ENCODE measurements at places on chromosomes 4 and X.

DNA sequence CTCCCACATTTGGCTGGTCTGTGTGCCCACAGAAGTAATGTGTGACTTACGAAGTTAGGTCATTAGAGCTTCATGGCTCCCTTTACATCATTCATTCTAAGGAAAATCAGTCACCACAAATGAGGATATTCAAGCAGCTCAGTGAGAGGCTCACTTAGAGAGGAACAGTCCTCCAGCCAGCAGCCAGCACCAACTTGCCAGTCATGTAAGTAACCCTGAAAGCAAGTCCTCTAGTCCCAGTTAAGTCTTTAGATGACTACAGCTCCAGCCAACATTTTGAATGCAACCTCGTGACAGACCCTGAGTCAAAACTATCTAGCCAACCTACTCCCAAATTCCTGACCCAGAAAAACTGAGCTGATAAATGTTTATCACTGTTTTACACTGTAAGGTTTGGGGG lies 71.3 kb downstream of the LRBA start:
- DNase-seq = no peak

DNA sequence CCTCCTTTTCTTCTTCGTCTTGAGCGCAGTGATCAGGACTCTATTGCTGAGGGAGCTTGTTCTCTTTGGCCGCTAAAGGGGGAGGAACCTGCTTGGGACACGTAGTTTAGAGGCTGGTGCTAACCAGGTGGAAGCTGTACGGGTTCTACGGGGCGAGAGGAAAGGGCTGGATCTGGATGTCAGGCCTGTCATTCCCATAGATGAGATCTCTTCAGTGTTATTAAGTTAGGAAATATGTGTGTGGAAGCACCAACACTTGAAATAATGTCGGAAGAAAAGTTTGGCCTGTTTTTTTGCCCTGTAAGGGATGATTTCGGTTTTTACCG lies 643 bp downstream of the SRP72 start:
- peak; percentile 45 for DNase-seq

DNA sequence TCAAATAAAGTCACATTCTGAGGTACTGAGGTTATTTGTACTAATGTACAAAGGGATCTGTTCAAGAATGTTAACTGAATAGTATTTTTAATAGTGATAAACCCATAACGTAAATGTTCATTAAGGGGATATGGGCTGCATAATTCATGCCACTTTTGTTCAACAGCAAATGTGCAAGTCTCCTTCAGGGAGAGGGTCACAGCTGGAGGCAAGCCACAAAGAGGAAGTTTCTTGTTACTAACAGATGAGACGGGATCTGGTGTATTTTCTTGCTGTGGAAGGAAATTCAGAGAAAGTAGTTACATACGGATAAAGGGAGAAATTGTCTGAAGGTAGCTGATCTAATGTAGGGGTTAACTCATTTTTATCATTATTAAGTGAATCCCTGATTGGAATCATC lies 10.0 kb downstream of the ZFP42 start:
- DNase-seq = no peak

- DNase-seq = no peak
Measured at GRCh38 chr4:113080050-113080449, 30.6 kb downstream of the ANK2 start.

DNA sequence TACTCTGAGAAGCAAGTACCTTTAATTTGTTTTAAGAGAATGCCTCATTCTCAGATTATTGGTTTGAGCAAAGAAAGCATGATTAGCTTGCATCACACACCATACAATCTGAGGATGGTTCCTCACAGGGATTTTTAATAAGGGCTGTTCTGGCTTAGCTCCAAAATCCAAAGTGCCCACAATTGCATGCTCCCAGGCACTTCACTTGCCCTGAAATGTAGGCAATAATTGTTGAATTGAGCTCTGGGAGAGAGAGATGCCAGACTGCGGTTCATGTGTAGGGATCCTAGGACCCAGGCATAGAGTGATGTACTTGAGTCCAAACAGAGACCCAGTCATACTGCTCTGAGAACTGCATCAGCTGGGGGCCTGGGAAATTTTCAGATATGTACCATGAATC lies 358.4 kb upstream of the CXorf51B start:
- DNase-seq = no peak

GRCh38 chr4:171221181-171221580 lies 592.0 kb upstream of the GALNTL6 start:
- no peak for DNase-seq

DNA sequence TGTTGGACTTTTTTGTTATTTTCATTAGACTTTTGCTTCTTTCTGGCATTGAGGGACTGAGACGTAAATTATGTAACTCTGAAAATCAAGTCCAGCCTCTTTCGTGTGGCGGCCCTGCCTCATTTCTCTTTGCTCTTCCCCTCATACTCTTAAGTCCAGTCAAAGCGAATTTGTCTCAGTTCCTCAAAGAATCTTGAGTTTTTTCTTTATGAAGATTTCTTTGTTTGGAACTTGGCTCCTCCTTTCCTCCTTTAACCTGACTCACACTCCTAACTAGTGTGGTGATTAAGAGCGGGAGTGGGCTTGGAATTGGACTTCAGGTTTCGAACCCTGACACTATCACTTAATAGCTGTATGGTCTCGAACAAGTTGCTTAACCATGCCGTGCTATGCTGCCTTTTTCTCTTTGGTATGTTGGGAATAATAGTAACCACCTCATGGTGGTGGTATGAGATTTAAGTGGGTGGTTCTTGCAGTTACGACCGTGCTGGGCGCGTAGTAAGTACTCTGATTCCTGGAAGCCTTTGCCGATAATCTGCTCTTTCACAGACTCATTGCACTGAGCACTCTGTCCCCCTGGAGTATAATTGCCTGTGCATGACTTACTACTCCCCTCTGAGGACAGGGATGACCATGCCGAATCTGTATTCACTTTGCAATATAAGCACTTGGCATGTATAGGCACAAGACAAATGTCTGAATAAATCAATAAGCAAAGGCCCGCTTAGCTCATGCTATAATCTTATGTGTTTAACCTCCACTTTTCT lies 19.1 kb downstream of the FNIP2 start:
- DNase-seq = no peak

DNA sequence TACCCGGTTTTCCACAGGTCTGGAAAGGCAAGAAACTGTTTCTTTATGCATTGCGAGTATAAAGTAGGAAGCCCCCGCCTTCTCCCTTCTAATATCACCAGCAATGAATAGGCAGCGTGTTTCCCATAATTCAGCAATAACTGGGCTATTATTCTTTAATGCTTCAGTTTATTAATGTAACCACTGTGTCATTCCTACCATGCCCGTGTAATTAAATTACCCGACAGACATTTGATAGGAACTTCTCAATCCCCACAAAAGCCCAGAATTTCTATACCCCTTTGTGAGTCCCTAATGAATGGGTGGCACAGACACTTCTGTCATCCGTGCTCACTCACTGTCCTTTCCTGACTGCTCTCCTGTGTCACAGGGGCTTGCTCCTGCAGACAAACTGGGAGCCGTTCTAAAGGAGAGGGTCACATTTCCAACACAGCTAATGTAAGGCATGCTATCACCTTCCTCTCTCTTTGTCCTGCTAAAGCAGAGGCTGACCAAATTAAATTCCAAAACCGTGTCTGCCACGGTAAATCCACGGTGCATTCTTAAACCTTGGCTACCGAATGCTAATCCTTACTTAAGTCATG lies 108.5 kb upstream of the MID1 start:
- no peak for DNase-seq

DNA sequence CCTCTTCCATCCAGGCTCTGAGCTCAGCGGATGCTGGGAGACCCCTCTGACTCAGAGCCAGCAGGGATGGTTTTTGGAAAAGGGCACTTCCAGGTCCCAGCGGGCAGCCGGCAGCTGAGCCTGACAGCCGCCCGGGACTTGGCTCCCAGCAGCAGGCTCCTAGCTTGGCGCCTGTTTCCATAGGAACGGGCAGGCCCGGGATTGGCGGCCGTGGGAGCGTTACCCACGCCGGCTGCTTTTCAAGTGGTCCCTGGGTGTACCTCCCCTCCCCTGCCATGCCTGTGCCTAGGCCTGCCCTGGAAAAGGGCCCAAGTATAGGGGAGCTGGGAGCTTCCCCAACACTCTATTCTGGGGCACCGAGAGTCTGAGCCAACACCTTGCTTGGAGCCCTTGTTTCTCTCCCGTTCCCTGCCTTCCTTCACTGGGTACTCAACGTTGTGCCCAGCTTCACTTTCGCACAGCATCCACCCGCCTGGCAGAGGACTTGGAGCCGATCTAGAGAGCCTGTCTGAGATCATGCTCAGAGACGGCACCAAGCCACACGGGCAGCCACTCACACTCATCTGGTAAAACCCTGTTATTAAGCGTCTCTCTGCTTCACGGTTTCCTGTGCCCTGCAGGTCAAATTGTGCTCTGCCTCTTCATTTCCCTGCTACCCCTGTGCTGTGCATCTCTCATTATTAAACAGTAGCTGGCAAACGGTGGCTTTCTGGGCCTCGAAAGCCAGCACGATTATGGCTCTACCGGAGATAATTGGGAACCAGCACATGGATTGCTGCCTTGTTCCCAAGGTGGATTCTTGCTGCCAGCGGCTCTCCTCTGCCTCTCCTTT lies 521.5 kb downstream of the BCOR start:
- DNase-seq = no peak

DNA sequence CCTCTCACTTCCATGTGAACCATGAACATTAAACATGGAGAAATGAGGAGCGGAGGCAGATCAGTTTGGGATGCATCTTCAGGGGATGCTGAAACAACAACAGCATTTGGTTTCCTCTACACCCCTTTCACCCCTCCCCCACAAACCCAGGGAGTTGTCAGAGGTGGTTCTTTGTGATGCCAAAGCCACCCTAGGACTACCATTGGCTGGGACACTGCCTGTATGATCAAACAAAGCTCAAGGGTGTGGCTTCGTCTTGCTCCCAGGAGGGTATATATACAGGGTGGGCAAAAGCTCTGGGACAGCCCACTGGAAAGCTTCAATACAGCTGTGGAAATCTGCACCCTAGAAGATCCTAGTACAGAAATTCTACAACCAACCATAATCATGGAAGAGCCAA lies at the start of gene SPANXN4:
Gene SPANXN4, plus strand, starts transcription at position 301 of the 400 bp plus-strand sequence. Its CDS starts 87 bp downstream, at position 388.
- no peak for DNase-seq

GRCh38 chrX:51892921-51893745 lies at the start of gene MAGED1:
MAGED1 (plus strand) TSS chrX:51893623; CDS start chrX:51894305, 682 bp downstream.
- DNase-seq = peak; percentile 92

DNA sequence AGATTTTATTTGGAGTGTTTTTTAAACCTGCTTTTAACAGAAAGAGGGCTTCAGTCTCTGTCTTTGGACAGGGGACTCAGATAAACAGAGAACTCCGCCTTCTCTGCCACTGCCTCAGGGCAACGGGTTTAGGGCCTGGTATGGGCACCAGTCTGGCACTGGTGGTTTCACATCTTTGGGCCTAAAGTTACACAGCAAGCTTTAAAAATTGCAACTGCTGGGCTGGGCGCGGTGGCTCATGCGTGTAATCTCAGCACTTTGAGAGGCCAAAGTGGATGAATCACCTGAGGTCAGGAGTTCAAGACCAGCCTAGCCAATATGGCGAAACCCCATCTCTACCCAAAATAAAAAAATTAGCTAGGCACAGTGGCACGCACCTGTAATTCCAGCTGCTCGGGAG lies 10.3 kb upstream of the NAT8L start:
- no peak for DNase-seq

GRCh38 chr4:37219242-37219641 lies 25.3 kb upstream of the NWD2 start:
- DNase-seq = no peak

- no peak for DNase-seq
Measured at GRCh38 chr4:54554339-54554990, 103.3 kb upstream of the KIT start.

DNA sequence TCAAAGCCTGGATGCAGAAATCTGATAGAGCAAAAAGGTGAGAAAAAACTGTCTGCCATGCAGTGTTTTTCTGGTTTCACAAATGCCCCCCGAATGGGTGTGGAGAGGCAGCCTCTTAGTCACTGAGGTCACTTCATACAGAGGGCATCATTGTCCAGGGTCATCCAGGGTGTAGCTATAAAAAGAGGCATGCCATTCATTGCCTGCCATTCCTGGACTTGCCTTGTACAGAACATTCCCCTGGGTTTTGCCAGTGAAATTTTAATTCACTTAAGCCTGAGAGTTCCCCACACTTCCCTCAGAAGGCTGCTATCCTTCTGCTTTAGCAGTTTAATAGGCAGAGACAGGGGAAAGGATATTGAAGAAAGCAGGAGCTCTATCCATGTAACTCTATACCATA lies 230.3 kb downstream of the UNC5C start:
- DNase-seq = no peak

DNA sequence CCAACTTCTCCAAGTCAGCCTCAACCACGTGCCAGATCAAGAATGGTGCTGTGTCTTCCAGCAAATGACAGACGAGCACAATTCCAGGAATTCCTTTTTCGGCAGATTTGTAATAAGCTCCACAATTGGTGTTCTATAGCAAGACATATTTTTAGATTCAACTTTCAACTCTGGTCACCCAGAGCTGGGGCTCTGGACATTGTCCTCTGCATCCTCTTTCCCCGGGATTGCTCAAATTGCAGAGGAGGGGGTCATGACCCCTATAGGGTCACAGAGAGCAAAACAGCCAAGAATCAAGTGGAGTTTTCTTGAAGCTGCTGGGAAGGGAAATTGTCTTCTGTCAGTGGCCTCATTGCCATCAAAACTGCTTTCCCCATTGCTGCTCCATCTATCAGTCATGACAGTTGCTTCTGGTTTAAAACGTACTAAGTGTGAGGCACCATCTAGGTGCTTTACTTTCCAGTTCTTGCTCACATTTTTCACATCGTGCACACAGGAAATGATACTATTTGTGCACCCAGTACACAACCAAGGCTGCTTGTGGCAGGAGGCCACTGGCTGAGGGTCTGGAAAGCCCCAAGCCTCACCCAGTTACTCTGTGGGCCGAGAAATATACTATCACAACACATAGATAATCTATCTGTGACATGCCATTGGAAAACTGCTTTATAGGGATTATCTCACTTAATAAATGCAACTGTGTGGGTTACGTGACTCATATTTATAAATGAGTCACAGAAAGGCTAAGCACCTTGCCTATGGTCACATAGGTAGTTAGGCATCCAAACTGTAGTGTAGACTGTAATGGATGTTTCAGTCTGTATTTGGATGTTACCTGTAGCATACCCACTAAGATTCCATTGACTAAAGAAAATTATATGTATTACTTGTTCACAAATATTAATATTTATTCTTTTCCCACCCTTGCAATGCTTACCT lies 91.7 kb upstream of the PHOX2B start:
- no peak for DNase-seq

- DNase-seq = no peak
Measured at GRCh38 chr4:181796502-181796901, 446.7 kb upstream of the TENM3 start.

DNA sequence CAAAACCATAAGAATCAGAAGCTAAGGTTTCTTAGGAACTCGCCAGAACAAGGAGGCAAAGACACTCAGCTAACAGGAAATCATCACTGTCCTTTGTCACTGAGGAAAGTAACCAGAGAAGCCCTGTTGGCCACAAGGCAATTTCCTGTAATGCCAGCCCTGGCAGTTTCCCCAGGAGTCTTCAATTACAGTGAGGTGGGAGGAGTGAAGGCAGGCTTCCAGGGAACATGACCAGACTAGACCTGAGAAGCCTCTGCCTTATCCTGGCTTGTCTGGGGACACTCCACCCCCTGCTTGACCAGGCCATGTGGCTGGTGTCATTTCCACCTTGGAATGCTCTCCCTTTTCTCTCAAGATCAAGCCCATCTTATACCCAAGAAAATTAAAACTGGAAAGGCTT lies 125.3 kb downstream of the COL4A6 start:
- no peak for DNase-seq
